ENCODE measurements at places on chromosomes 11 and 22.

DNA sequence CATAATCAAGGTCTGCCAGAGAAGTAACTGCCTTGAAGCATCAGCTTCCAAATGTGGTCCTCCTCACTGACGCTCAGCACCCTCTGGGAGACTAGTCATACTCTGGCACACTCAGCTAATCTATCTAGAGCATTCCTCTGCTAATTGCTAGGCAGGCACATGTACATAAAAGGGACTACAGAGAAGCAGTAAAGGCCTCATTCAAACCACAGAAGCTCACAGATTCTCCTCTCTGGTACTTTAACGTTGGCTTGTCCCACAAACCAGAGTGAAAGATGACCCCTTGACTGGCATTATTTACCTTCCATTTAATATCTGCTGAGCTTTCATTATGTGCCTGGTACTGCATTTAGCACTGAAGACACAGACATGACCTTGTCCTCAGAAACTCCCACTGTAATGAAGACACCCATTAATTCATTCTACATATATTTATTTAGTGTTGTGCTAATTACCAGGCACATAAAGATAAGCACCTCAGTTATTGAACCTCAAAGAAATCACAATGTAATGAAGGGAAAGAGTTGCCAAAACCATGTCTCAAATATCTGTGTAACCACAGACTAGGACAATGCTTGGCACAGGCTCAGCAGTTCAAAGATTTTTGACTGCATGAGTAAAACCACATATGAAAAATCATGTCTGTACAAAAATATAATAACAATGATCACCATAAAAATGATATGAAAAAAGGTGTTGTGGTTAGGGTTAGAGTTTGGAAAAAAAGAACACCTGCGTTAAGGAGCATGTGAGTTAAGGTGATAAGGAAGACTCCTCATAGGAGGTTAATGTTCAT is 550.4 kb downstream of the DLG2 start:
- DNase-seq = no peak

- DNase-seq = no peak
These were observed 34.3 kb upstream of the PRODH start for GRCh38 chr22:18970176-18970947.

- no peak for DNase-seq
These were observed 684.0 kb downstream of the NELL1 start for GRCh38 chr11:21353425-21353824.

DNA sequence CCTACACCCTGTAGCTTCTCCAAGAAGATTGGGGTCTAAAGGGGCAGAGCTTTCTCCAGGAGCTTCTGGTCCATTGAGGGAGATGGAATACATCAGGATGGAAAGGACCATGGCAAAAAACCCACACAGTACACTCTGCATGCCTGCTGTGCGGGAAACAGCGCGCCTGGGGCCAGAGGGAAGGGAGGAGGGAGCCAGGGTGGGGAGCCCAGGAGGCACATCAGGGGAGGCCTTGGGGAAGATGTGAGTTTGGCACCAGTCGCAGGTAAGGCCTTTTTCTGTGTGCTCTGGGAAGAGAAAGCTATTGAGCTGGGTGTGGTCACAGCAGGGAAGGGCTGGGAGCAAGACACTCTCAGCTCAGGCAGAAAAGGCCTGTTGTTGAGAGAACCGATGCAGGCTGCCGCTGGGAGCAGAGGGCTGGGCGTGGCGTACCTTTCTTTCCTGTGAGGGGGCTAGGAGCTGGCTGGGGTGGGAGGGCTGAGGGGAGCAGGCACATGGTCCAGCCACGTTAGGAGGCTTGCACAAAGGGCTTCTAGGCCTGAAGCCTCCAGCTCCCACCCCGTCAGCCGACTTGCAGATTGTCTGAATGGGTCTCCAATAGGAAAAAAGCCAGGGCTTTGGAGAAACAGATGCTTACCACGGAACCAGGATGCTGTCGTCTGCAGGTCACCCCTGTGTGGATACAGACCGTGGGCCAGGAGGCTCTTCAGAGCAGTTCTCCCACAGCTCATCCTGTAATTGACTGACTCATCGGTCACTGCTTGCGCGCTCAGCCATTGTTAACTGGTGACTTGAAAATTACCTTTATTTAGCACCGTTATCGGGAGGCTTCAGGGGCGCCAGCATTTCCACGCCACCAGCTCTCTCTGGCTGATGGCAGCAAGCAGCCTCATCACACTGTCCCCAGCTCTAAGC is 237.3 kb downstream of the ST3GAL4 start:
- DNase-seq = no peak

DNA sequence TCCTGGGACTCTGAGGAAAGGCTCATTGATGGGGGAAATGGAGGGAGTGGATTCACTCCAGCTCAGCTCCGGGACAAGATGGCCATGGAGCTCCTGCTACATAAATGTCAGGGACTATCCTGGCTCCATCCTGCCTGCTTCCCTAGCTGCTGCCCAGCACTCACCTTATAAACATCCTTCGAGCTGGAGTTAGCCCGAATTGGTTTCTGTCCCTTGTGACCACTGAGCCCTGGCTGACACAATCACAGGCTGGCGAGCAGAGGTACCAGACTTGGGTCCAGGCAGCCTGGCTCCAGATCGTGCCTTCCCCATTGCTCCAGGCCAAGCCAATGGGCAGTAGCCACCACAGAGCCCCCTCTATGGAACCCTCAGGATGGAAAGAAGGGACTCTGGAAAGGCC is 77.6 kb downstream of the FDX1 start:
- DNase-seq = no peak

- DNase-seq = peak; percentile 10
These were observed 576 bp downstream of the TMEM258 start for GRCh38 chr11:61791737-61792309.

DNA sequence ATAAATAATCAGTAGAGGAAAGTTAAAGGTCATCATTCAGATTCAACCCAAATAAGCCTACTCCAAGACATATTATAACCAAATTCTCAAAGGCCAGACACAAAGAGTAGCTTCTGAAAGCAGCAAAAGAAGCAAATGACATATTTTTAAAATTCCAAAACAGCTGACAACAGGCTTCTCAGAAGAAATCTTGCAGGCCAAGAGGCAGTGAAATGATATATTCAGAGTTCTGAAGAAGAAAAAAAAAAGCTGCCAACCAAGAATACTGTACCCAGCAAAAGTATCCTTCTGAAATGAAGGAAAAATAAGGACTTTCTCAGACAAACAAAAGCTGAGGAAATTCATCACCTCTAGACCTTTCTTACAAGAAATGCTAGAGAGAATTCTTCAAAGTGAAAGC is 787.1 kb upstream of the TENM4 start:
- no peak for DNase-seq

- DNase-seq = no peak
These were observed 3.4 kb upstream of the LDHC start for GRCh38 chr11:18408558-18409291.

- DNase-seq = no peak
These were observed 501.6 kb downstream of the MIAT start for GRCh38 chr22:27159016-27159415.

- no peak for DNase-seq
These were observed 7.6 kb downstream of the SLC39A13 start for GRCh38 chr11:47415949-47416472.

DNA sequence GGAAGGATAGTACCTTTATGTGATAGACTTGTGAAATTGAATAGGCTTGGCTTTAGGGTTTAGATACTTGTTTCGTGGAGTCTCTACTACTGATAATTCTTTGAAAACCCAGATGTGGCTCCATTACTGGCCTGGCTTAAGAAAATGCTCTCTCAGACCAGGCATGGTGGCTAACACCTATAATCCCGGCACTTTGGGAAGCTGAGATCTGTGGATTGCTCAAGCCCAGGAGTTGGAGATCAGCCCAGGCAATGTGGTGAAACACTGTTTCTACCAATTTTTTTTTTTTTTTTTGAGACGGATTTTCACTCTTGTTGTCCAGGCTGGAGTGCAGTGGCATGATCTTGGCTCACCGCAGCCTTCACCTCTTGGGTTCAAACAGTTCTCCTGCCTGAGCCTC is 40.9 kb downstream of the ATG13 start:
- DNase-seq = no peak

Measured in effector memory CD4-positive, alpha-beta T cell (primary cell).